ENCODE measurements at places on chromosomes 2 and 18.

GRCh38 chr18:78406743-78407465, 572.7 kb upstream of the SALL3 start:
- DNase-seq: peak; percentile 53

DNA sequence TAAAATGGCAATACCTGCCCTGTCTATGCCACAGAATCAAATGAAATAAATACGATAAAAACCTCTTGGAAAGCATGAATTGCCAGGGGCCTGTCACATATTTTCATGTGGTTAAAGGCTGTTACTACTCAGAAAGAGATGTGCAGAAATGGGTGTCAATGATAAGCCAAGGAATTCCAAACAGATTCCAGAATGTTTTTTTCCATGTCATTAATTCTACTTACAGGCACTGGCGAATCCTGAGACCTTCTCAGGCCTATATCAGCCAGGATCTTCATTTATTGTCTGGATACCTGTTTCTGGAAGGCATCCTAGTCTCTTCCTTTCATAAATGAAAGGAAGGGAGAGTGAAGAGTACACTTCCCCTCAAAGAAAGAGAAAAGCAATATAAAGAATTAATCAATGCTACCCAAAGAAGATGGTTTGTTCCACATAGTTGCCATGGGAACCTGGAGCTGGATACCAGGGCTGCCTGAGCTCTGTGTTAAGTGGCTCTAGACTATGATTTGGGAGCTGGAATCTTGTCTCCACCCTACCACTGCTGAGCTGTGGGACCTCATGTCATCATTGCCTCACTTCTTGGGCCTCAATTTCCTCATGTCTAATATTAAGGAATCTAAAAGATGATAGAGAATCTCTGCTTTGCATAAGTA, 335.1 kb upstream of the SKOR2 start:
- DNase-seq: no peak

DNA sequence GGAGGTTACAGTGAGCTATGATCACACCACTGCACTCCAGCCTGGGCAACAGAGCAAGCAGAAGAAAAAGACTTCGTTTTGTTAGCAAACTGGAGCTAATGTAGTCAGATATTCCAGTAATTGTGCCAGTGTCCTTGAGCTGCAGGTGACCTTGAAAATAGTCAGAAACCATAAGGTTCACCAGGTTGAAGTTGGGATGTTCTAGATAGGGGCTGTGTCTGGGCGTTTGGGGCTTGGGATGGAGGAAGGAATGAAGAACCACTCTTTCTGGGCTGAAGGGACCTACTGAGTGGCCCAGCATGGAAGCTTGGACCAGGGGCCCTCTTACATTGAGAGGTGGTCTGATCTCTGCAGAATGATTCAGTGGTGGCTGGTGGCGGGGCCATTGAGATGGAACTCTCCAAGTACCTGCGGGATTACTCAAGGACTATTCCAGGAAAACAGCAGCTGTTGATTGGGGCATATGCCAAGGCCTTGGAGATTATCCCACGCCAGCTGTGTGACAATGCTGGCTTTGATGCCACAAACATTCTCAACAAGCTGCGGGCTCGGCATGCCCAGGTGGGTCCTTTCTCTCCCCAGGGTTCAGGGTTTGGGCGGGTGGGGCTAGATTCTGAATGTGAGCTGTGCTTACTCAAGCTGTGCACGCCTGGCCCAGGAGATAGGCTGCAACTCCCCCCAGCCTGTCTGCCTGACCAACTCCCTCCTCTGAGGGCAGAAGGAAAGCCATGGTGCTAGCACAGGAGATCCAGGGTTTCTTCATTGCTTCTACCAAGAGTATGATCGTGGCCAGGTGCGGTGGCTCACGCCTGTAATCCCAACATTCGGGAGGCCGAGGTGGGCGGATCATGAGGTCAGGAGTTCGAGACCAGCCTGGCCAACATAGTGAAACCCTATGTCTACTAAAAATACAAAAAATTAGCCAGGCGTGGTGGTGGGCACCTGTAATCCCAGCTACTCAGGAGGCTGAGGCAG, 17.1 kb downstream of the CCT7 start:
- no peak for DNase-seq

DNA sequence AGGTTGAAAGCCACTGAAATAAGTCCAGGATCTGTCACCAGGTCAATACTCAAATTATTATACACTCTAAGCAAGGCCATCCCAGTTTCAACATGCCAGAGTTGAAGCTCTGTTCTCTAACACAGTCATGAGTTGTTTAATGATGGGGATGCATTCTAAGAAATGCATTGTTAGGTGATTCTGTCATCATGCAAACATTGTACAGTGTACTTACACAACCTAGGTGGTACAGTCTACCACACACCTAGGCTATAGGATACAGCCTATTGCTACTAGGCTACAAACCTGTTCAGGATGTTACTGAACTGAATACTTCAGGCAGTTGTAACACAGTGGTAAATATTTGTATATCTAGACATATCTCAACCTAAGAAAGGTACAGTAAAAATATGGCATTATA, 162.2 kb downstream of the BAZ2B start:
- DNase-seq: no peak

DNA sequence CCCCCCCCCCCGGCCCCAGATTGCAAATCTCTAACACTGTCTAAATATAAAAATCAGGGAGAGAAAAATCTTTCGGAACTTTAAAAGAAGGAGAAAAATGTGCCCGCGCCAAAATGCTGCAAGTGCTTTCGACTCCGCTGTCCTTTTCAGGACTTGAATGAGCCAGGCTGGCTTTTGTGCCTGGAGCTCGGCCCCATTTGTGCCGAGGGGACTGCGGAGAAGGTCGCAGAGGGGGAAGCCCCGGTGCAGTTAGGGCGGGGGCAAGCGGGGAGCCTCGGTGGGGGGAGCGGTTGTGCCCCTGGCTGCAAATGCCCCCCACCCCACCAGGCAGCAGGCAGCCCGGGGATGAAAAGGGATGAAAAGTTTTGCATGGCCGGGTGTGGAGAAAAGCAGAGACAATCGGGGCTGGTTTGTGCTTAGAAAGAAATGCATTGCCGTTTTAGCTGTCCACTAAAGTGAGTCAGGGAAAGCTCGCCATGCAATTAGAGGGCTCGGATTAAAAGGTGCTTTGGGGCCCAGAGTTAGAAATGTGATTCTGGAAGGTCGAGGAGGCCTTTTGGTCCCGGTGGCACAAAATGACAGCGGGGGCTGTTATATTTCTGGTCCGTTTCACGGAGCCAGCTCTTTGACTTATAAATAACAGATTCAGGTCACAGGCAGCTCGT, 1.6 kb downstream of the INHBB start:
- no peak for DNase-seq

DNA sequence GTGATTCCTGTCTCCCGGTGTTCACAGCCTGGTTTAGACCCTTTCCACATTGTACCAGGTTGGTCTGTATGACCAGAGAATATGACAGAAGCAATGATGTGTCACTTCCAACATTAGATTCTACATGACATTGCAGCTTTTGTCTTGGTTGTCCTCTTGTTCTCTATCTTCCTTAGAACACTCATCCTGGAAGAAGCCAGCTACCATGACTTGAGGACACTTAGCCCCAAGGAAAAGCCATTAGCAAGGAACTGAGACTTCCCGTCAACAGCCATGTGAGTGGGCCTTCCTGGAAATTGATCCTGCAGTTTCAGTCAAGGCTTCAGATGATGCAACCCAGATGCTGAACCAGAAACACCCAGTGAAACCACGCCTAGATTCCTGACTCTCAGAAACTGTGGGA, 143.3 kb downstream of the MREG start:
- no peak for DNase-seq

DNA sequence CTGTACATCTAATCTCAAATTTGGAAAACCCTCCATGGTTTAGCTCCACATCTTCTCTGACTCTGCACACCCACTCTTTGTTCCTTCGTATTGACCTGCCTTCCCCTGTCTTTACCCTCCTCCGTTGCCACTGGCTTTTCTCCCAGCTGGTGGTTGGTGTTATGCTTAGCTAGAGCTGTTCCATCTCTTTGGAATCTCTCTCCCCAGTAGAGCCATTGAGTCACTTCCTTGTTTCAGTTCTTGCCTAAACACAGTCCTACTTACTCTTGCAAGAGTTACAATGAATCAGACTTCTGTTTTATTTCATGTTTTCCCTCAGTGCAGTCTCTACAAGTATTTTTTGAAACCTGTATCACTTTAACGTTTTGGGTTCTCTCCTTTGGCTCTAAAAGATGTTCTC, 263.9 kb downstream of the LTBP1 start:
- peak; percentile 95 for DNase-seq

DNA sequence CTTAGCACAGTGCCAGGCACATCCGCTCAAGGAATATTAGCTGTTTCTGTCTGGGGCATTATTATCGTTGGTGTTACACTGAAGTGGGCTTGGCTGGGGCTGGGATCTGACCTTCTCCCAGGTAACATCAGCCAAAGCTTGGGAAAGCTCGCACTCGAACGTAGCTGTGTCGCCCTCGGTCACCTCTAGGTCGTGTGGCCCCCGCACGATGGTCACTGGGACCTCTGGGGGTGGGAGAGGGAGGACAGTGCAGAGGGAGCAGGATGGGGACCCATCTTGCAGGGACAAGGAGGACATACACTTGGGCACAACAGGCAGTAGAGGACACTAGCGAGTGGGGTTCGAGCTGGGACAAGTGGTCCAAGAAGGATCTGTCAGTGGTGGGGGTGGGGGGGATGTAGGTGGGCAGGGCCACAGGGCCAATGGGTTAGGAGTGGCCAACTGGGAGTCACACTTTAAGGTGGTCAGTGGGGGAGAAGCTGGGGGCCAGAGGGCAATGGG, 9.7 kb downstream of the TMEM198 start:
- no peak for DNase-seq

GRCh38 chr2:223056701-223057418, 4.9 kb downstream of the KCNE4 start:
- DNase-seq: no peak

GRCh38 chr18:44958455-44958854, 277.8 kb downstream of the SETBP1 start:
- peak; percentile 15 for DNase-seq

GRCh38 chr18:49768051-49768391, 45.3 kb downstream of the ACAA2 start:
- DNase-seq: peak; percentile 72

- no peak for DNase-seq
These were observed 35.5 kb upstream of the MAPRE3 start for GRCh38 chr2:26934985-26935384.

DNA sequence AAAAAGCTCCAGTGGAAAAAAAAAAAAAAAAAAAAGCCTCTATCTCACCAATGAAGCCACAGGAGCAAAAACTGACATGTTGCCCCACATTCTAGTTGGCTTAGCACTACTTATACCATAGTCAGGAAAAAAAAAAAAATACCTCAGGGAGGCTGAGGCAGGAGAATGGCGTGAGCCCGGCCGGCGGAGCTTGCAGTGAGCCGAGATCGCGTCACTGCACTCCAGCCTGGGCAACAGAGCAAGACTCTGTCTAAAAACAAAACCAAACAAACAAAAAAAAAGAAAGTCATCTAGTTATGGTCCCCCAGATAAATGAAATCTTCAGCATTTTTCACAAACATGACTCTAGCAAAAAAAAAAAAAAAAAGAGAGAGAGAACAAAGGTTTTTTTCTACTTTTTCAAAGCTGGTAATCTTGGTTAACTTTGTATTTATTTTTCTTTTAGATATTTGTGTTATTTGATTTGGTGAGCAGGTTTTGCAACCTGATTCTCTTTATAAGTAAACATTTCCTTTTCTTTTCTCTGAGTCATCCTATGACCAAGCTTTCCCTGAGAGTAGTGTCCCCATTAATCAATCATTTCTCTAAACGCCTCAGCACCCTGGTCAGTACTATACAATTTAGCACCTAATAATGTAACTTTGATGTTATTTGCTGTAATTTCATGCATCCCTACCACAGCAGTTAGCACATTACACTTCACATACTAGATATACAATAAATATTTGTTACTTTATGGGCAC, 273.7 kb upstream of the PIK3C3 start:
- no peak for DNase-seq

DNA sequence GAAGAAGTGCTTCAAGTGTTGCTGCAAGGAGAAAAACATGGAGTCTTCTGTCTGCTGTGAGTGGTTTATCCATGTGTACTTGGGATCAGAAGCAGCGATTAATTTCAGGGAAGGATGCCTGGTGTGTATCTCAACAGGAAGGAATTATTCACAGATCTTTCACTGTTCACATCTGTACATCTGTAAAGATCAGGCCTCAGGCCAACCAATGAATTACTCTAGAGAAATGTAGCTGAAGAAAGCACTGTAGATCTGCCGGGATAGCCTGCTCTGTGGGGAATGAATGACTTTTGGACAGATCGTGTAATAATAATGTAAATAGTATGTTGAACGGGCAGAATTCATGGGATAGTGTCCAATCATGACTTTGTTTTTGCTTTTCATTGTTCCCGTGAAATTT, 54.0 kb upstream of the SPP2 start:
- no peak for DNase-seq

GRCh38 chr2:158773121-158773520, 22.0 kb upstream of the DAPL1 start:
- DNase-seq: peak; percentile 38

- peak; percentile 18 for DNase-seq
These were observed 237.6 kb downstream of the PRKCE start for GRCh38 chr2:45889053-45889452.

GRCh38 chr18:23352042-23352441, 101.0 kb upstream of the RIOK3 start:
- DNase-seq: no peak

DNA sequence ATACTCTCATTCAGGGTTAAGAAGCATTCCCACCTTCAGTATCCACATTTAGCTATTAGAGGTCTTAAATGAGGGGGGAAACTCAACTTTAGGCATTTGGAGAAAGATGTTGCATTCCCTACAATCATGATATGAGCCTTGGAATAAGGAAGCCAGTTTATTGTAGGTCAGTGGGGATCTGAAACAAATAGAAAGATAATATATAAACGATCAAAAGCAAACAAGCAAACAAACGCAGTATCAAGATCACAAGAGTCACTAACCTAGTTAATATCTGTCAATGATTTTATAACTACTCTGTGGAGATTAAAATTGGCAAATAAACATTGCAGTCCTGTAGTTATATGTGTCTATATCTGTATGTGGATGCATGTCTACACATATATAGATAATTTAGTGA, 152.4 kb upstream of the LRATD1 start:
- no peak for DNase-seq

GRCh38 chr2:151974988-151975387, 123.9 kb downstream of the CACNB4 start:
- DNase-seq: no peak

DNA sequence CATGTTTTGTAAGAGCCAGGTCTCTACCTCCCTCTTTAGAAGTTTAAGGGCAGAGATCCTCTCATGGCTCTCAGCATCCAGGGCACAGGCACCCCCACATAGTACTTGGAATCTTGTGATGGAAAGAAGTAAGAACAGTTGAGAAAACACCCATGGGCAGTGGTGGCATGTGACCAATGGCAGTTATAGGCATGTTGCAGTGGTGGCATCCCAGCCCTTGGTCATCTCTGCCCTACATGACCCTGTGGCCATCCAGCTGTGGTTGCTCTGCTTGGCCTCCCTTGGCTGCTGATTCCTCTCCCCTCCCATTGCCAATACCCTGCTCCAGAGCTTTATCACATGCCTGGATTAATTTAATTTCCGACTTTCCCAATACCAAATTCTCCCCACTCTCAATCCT, 13.3 kb upstream of the MSH2 start:
- DNase-seq: no peak

GRCh38 chr2:145597809-145598208, 1077.9 kb upstream of the ZEB2 start:
- DNase-seq: no peak

- no peak for DNase-seq
These were observed 267.4 kb upstream of the NRXN1 start for GRCh38 chr2:51299370-51299769.
